ENCODE measurements at places on chromosomes 11 and 22. TPM values are rescaled to one million over a fixed set of nuclear protein-coding genes. Genes with fewer than 3 reads are reported as not detected.

The NRGN gene
- not detected for total RNA-seq

DNA sequence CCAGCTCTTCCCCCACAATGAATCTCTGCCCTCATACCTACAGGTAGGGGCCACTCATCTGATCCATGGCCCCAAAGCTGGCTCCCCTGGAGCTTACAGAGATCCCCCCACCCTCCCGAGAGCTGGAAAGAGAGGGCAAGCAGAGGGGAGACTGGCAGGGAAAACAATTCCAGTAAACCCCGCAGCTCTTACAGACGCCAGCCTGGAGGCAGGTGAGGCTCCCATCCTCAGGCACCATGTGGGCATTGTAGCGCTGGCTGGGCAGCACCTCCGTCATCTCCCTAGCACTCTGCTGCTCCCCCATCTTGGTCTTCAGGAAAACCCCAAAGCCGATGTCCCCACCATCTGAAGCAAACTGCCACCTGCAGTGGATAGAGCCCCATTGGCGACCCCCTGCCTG, 14.1 kb downstream of the SEC14L4 start:
- DNase-seq = no peak

The MFNG gene
- 16.2 TPM for total RNA-seq

DNA sequence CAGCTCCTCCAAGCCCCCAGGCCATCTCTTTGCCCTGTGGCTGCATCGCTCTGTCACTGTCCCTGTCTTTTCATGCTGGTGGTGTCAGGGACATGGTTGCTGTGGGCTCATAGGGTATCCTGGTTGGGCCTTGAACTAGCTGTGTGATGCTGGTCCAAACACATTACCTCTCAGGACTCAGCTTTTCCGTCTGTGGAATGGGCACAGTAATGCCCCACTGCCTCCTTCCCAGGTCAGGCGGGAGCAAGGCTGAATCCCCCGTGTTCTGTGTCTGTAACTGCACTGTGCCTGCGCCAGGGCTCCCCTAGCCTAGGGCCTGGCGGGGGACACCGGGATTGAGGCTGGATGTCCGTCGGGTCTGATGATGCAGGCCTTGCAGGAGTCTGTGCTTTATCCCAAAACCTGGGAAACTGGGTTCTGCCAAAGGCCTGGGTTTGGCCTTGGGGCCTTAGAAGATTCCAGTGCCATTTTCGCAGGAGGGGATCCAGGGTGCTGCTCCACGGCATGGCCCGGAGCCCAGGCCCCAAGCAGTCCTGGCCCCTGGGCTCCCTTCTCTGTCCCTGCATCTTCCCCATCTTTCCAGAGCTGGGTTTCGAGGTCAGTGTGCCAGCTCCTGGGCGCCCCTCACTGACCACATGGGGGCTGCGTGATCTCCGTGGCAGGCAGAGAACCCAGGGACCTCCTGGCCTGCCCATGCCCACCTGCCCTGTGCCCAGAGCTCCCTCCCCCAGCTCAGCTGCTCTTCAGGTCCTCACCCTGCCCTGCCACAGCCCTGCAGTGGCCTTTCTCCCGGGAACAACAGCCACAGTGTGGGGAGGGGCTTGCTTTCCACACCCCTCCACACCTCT, 32.7 kb upstream of the CELSR1 start:
- no peak for DNase-seq

DNA sequence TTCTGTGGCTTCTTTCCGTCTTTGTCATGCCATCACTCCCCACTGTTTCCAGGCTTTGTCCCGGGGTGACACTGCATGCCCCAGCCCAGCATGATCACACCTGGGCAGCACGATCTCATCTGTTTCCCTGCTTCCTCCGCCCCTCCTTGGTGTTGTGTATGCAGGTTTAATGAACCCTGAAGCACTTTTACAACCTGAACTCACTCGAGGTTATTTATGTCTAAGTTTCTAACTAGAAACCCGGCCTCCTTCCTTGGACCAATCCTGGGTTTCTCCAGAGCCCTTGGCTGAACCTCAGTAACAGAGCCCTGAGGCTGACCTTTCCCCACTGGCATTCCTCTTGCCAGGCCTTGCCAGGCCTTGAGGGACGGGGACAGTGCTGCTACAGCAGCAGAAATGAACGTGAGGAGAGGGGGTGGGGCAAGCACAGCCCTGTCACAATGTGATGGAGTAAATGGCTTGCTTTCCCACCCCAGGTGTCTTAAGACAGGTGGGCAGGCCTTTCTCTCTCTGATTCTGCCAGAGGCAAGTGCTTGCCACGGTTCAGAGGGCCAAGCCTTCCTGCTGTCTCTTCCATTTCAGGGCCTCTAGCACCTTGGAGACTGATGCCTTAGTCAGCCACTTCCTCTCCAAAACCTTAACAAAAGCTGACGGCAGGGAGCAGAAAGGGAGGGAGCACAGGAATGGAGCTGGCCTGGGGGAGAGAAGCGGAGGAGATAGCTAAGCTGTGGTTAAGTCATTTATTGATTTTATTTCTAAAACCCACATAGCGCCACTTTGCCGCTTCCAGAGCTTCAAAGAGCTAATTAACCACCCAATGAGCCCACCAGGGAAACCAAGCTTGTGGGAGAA, 3.1 kb upstream of the PYGM start:
- DNase-seq = peak; percentile 86

The RBMXL2 gene
- not detected for total RNA-seq
